ENCODE measurements at places on chromosomes 1 and 21.

GRCh38 chr1:150968491-150968890, 6.1 kb downstream of the CERS2 start:
- no peak for DNase-seq

DNA sequence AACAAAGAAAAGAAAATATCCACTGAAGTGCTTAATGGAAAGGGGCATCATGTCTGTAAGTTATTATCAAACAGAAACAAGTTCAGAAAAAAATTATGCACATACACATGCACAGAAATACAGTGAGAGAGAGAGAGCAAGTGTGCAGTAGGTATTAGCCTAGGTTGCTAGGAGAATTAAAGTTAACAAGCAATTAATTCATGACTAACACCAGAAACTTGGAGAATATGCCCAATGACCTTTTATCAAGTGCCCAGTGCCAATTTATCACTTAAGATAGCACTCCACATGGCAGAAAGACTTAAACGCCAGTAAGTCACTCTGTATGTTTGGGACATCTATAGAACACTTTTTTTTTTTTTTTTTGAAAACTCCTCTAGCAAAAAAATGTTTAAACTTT, 56.2 kb upstream of the SLC16A1 start:
- DNase-seq: no peak

- DNase-seq: no peak
Observed at GRCh38 chr1:156705918-156706656, 704 bp upstream of the CRABP2 start.

DNA sequence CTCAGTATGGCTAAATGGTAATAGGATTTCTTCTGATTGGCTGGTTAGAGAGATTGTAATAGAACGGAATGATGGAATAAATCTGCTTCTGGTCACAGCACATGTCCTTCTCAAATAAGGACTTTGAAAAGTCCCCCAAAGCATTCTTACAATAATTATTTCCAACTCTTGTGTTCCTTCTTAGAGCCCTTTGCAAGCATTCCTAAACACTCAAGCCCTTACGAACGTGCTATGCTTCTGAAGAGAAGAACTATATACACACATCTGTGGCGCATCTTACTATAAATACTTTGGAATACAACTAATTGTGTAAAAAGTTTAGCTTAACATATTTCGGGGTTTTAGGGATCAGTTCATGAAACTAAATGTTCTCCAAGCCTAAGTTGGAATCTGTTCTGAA, 25.6 kb downstream of the CLIC4 start:
- DNase-seq: no peak

DNA sequence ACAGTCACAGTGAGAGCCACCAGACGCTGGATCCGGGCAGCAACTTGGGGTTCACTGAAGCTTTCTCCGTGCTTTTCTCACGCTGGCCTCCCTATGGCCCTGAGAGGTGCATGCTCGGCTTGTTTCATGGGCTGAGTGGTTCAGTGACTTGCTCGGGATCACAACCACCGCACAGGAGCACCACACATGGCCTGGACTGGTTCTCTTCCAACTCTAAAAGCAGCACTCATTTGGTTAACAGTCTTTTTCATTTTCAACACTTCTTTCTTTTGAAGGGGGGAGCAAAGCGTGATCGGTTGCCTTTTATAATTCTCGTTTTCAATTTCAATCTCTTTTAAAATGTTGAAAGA, 26.2 kb downstream of the UBIAD1 start:
- no peak for DNase-seq

DNA sequence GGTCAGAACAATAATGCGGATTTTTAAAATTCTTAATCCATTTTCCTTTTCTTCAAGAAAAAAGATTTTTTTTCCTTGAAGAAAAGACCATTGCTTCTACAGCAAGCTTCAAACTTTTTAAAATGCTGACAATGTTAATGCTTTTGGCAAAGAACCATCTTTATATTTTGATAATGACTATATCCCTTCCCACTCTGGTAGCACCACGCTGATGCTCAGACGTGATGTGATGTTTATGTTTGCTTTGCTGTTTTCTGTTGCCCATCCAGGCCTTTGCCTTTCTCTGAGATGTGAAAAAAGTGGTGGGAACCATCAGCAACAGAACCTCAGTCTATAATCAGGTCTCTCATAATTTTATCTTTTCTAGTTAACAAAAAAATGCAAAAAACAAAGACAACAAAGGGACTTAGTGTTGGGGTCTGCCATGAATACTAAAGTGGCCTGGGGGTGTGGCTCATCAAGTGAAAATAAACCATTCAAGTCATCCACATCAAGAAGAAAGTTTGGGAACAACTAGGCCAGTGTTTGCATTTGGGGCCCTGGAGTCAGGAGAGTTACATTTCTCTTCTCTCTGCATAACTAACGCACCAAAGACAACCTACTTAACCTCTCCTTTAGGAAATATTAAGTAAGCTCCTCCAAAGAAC, 244.6 kb upstream of the DMRTA2 start:
- no peak for DNase-seq

DNA sequence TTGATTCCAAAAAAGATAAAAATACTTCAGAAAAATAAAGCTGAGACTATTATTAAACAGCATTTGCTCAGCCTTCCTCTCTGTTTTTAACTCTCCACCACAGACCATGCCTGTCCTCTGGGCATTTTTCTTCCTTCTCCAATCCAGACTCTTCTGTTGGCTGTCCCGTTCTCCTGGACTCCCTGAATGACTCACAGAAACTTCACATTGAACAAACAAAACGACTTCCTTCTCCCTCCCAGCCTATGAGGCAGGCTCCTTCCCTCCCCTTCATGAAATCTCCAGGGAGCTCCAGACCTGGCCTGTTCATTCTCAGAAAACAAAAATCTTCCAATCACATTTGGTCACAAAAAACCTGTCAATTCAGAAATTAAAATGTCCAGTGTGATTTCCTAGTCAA, 421.3 kb downstream of the NPHP4 start:
- no peak for DNase-seq

DNA sequence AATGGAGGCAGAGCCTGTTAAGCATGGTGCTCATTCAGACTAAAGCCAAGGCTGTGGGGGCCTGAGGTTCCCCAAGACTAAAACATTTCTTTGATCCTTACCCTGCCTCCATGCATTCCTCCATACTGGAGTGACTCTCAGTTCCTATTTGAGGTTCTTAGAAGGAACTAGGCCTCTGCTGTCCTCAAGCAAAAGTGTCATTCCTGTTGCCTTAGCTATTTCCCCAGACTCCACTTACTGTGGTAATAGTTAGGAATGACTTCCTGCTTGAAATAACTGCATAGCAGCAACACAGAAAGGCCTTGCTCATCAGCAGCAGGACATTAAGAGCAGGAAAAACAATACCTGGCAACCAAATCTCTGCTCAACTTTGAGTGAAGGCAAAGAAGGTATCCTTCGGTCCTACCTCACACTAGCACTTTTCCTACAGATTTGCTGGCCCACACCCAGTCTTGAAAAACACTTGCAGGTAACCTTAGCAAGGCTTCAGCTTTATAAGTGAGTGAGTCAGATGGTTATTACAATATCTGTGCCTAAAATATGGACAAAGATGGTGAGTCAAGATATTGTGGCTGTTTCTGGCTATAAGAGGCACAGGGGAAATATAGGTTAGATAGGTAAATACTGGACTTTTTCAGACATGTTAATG, 14.8 kb downstream of the LRRC41 start:
- DNase-seq: no peak

DNA sequence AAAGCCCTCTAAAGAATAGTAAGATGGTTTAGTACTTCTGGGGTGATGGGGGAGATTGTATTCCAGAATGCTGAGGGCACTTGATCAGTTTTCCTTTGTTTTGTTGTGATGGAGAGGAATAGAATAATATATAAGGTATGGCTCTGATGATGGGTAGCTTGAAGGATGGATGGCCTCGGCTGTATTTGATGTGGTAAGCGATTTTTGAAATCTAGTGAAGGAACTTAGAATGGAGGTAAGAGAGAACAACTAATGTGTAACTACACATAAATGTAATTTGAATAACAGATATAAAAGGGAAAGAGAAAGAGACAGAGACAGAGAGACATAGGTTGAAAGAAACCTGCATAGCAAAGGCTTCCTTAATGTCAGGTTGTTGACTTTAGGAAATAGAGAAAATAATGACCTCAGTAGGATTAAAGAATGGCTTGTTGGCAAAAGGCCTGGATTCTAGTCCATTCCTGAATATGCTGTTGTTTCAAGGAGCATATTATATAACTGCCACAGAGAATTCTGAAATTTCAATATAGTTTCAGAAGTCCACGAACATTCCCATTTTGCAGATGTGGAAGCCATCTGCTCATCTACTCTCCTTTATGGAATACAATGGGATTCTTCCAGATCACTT, 58.7 kb downstream of the NIBAN1 start:
- no peak for DNase-seq

DNA sequence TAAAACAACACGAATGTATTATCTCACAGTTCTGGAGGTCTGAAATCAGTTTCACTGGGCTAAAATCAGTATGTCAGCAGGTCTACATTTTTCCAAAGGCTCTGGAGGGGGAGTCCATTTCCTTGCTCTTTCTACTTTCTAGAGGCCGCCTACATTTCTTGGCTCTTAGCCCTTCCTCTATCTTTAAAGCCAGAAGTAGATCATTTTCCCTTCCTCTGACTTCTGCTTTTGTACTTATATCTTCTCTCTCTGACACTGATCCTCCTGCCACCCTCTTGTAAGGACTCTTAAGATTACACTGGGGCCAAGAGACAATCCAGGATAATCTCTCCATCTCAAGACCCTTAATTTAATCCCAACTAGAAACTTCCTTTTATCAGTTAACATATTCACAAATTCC, 41.4 kb downstream of the MSH4 start:
- no peak for DNase-seq

DNA sequence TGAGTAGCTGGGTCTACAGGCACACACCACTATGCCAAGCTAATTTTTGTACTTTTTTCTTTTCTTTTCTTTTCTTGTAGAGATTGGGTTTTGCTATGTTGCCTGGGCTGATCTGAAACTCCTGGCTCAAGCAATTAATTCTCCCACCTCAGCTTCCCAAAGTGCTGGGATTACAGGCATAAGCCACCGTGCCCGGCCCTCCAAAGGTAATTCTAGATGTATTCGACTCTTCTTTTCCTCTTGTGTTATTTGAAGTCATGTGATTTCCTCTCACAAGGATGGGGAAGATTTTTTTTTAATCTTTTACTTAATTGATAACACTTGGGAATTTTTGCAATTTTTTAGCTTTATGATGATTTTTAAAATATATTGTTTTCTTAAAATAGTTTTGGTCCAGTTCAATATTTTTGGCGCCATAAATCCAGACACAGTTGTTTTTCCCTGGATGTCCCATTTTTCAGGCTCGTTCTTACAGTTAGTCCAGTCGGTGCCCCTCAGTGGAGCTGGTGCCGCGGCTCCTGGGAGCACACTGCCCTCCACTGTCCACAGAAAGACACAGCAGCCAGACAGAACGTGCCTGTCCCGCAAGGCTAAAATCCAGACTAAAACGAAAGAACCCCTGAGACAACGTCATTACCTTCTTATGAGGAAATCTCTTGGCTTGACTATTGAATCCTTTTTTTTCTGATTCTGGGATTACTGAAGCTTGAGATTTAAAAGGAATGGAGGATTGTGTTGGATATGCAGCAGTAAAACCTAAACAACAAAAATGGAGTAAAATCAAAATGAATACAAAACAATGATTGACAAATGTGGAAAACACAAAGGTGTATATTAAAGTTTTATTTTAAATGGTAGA, 22.4 kb downstream of the STPG1 start:
- no peak for DNase-seq

All from esophagus squamous epithelium (tissue), 5 donors.